Left ventricle myocardium inferior (tissue), 1 donor: ENCODE measurements at places on chromosomes 13 and 19. TPM values are rescaled to one million over a fixed set of nuclear protein-coding genes. Genes with fewer than 3 reads are reported as not detected.

The ZNF428 gene
- 32.3 TPM for total RNA-seq

The PGLYRP1 gene
- total RNA-seq: not detected

The TTC9B gene
- total RNA-seq: not detected

The RNF6 gene
- 20.6 TPM for total RNA-seq

The GNA15 gene
- total RNA-seq: 1.2 TPM

The MRPL34 gene
- total RNA-seq: 206 TPM

The ZNF534 gene
- 0.44 TPM for total RNA-seq

The LRP3 gene
- 20.8 TPM for total RNA-seq

The SYDE1 gene
- 13.1 TPM for total RNA-seq

The RPS19 gene
- total RNA-seq: 611 TPM

The DKKL1 gene
- total RNA-seq: not detected

The SBNO2 gene
- total RNA-seq: 16.9 TPM

The DENND1C gene
- 1.2 TPM for total RNA-seq

The CGB8 gene
- total RNA-seq: not detected

The SULT2B1 gene
- total RNA-seq: 0.33 TPM

The TNFSF9 gene
- total RNA-seq: 0.38 TPM

The AZU1 gene
- not detected for total RNA-seq

The ATCAY gene
- not detected for total RNA-seq

The LYPD3 gene
- total RNA-seq: 0.38 TPM

The PEG3 gene
- 10.0 TPM for total RNA-seq

The KLK12 gene
- total RNA-seq: not detected

The ZNRF4 gene
- total RNA-seq: not detected

The LRRC63 gene
- total RNA-seq: not detected

The KCNN1 gene
- 0.38 TPM for total RNA-seq

The CD177 gene
- 0.14 TPM for total RNA-seq

The STOML3 gene
- not detected for total RNA-seq

The ATP5F1D gene
- 501 TPM for total RNA-seq

The CGB5 gene
- not detected for total RNA-seq

The SPRED3 gene
- 0.71 TPM for total RNA-seq

The KLK4 gene
- not detected for total RNA-seq

The SLC7A9 gene
- not detected for total RNA-seq

The COL5A3 gene
- 8.7 TPM for total RNA-seq

The ZNF77 gene
- 1.6 TPM for total RNA-seq

The PCDH8 gene
- total RNA-seq: not detected

The ZNF616 gene
- 5.6 TPM for total RNA-seq

The CD79A gene
- not detected for total RNA-seq

The TMEM150B gene
- total RNA-seq: 2.0 TPM

The ESD gene
- total RNA-seq: 98.5 TPM
